ENCODE measurements at places on chromosomes 16 and 17.
A peak's percentile ranks its signal among the peaks of the same experiment; 100 is the strongest.

- DNase-seq: no peak
These were observed 20.4 kb upstream of the MPHOSPH6 start for GRCh38 chr16:82190386-82190785.

DNA sequence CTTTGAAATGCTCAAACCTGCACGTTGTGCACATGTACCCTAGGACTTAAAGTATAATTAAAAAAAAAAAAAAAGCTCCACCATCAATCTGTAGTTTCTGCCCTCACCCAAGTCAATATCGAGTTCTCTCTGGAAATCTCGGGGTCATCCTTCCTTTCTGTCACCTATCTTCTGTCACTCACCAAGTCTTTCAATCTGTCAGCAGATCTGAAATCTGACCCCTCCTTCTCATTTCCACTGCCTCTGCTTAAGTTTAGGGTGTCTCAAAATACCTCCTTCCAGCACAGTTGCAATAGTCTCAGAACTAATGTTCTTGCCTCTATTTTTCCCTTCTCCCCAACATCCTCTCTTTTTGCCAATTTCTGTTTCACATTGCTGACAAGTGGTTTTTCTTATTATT, 32.3 kb downstream of the FTO start:
- DNase-seq: no peak

DNA sequence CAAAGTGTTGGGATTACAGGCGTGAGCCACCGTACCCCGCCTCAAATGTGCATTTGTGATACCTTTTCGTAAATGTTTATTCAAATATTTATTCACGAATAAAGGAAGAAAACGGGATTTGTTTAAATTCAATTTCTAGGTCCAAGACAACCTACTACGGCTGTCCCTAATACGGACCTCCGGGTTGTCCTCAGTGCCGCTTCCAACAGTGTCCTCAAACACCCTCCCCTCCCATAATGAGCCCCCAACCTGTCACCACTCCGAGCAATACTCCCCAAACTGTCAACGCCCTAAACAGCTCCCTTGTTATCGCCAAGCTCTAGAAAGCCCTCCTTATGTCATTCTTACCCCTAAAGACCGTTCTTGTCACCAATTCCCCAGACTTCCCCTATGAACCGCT, 539 bp upstream of the GABARAPL2 start:
- DNase-seq: no peak

GRCh38 chr17:6853764-6854442, 22.4 kb upstream of the TEKT1 start:
- DNase-seq: peak; percentile 8

DNA sequence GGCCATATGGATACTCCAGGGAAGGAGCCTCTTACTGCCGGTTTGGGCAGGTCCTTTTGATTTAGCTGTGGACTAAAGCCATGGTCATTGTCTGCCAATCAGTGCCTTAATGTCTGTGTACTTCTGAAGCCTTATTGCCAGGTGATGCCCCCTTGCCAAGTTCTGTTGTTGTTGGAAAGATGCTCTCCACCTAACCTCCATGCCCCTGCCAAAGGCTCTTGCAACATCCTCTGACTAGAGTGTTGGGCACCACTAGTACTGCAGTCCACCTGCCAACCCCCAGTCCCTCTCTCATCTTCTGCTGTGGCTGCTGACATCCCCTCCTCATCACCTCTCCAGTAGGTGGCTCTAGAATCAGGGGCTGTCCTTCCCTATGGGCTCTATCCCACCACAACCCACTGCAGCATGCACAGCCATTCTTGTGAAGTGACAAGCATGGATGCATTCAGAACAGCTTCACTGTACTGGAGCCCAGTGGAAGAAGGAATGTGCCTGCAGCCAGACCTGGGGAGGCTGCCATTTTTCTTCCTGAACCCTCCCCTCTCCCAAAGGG, 375.3 kb upstream of the CDH5 start:
- DNase-seq: no peak

DNA sequence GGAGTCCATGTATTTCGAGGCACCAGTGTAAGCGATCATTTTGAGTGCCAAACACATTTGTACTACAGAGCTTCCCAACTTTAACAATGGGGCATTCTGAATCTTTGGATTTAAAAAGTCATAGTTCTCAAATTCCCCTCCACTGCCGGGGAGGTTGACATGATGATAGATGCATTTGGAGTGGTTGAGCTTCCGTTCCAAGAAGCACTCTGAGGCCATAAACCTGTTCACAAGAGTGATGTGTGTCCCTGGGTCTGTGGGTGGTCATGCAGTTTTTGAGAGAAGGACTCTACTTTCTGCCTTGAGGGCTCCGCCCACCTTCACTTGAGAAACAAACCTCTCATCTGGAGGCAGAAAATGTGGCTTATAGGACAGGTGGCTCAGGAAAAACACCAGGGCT, 43.7 kb downstream of the IRX5 start:
- DNase-seq: no peak

DNA sequence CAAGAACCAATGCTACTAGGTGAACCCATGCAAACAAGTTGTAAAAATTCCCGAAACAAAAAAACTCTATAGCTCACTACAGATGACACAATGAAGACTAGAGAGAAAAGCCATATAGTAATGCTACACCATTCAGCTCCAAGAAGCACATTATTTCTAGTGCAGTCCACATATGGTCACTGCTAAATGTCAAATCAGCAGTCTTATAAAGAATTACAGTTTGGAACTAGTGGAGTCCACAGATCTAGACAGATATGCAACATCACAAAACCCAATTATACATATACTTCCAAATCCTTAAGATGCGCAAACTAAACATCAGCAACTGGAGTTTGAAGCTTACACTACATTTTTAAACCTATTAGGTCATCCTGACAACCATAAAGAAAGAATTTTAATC, 33.5 kb downstream of the GPATCH8 start:
- DNase-seq: peak; percentile 26

- DNase-seq: no peak
These were observed 127.3 kb upstream of the MON1B start for GRCh38 chr16:77063676-77064016.

- DNase-seq: no peak
These were observed 4.0 kb upstream of the ZNF768 start for GRCh38 chr16:30530163-30531037.

DNA sequence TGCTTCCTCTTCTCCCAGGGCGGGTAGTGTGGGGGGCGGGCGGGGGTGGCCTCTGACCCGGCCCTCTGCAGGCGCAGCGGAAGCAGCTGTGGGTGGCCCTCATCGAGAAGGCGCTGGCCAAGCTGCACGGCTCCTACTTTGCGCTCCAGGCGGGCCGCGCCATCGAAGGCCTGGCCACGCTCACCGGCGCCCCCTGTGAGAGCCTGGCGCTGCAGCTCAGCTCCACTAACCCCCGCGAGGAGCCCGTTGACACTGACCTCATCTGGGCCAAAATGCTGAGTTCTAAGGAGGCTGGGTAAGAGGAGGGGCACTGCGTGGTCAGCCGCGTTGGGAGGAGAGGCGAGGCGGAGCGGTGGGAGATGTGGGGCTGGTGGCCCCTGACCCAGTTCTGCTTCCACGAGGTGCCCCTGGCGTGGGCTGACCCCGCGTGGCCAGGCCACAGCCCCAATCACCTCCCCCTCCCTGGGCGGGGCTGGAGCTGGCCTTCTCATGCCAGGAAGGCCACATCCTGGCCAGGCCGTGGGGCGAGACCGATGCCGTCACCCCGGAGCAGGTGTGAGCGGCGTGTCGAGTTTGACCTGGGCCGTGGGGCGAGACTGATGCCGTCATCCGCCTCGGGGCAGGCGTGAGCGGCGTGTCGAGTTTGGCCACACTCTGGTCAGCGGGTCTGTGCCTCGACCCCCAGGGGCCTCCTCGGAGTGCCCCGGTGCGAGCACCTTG, 10.5 kb upstream of the PRR35 start:
- no peak for DNase-seq

DNA sequence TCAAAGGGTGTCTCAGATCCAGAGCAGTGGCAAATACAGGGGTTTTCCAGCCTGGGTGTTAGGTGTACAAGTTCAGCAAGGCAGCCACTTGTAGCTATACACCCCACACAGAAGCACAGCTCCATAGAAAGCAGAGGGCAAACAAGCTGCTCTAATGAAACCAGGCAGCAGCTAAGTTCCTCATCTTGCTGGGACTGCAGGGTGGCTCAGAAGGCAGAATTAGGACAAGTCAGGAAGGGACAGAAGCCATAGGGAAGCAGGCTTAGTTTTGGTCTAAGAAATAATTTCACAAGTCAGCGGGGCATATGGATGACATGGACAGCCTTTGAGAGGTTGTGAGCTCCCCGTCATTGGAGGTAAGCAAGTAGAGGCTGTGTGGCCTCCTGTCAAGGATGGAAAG, 23.7 kb downstream of the CNGB1 start:
- no peak for DNase-seq

All from EL (cell line).